Kidney epithelial cell (primary cell): ENCODE measurements at places on chromosomes 6 and 20.

- no peak for DNase-seq
Observed at GRCh38 chr6:39166189-39166911, 51.4 kb upstream of the SAYSD1 start.

DNA sequence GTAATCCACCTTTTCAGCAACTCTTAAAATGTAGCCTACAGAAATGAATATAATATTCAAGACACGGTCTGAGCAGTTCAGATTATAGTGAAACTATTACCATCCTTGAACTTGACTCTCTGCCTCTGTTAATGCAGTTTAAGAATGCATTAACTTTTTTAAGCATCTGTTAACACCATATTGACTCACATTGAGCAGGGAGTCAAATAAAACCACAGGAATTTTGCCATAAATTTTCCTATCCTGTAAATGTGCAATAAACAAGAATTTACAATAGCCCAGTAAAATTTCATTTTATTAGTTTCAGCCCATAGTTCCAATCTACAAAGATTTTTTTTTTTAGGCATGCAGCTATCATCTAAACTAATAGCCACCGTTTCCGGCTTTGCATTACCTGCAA, 239.2 kb upstream of the DEFB112 start:
- DNase-seq, result no peak

DNA sequence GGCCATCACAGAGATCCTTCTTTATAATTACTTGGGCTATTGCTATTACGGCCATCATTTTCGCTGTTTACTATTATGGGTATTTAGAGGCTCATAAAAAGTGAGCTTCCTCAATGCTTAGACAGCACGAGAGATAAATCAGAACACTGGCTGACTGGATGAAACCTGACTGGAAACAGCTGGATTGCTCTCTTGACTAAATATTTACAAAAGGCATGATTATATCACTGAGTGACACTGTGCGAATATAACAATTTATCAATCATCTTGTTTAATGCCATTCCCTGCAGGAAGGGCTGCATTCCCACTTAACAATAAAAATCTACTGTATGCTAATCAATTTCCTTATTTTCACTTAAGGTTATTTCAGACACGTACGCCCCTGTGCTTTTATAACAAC, 260.1 kb upstream of the ARID1B start:
- no peak for DNase-seq

DNA sequence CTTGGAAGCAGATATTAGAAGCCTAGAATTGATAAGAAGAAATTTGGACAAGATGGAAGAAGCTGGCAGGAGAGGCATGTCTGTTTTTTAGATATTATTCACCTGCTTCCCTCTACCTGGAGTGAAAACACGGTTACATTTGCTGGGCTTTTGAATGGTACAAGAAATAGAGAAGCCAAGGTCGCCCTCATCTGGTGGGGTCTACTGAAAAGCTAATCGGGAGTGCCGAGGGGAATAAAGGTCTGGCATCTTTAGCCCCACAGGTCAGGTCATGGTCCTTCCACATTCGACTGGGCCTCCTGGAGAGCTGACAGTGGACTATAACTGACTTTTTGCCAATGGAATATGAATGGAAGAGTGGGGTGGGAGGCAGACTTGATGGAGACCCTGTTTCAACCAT, 4.6 kb upstream of the C2 start:
- DNase-seq, result no peak

DNA sequence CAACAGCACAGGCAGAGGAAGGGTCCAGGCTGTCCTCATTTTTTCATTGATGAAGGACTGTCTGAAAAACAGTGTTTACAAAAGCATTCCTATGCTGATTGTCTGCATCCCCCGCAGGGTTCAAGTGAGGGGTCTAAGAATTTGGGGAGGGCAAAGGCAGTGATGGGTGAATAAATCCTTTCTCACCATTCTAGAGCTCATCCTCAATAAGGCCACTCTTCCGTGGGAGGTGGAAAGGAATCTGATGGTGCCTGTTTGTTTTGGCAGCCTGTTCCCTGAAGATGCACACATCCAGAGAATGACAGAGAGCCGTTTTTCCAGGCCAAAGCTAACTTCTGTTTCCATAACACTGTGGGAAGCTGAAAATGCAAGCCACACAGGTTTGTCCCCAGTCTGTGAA, 164.5 kb downstream of the MOXD1 start:
- peak; percentile 26 for DNase-seq

- DNase-seq, result no peak
Observed at GRCh38 chr6:99091985-99092384, 144.2 kb upstream of the FBXL4 start.

- DNase-seq, result no peak
Observed at GRCh38 chr6:148502083-148502772, 159.6 kb downstream of the SASH1 start.

DNA sequence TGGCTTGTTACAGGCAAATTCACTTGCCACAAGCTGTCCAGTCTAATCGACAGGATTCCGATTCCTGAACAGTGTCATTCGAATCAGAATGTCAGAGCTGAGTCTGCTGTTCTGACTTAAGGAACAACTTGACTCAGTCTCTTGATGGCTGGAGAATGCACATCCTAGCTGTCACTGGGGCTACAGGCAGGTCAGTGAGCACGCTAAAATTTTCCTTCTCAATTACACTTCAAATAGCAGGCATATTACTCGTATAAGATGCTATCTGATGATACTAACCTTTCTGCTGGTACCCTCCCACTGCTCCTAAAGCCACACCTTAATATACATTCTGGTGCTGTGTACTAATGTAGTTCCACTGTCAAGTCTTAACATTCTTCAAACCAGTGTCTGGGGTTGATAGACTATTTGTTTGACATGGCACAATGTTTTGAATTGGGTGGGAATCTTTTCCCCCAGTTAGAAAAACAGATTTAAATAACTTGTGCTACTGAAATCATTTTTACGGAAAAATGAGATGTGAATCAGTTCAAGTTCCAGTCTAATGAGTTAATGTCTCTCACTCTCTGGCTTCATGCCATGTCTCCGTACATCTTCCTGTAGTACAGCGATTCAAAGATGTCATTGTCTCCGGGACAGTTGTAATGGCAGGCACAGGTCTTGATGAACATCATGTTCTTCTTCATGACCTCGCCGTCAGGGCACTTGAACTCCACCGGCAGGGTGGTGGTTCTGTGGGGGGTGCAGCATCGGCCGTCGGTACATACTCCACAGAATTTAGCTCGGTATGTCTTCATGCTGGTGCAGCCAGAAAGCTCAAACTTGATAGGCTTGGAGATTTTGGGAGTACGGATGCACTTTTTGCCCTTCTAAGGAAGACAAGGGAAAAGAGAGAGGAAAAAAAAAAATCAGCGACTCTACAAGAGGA, 2.2 kb downstream of the CCN2 start:
- DNase-seq, result peak; percentile 18

GRCh38 chr6:130843575-130844320, 16.5 kb downstream of the SMLR1 start:
- no peak for DNase-seq

GRCh38 chr20:21534453-21534852, 20.6 kb upstream of the NKX2-2 start:
- DNase-seq, result no peak

DNA sequence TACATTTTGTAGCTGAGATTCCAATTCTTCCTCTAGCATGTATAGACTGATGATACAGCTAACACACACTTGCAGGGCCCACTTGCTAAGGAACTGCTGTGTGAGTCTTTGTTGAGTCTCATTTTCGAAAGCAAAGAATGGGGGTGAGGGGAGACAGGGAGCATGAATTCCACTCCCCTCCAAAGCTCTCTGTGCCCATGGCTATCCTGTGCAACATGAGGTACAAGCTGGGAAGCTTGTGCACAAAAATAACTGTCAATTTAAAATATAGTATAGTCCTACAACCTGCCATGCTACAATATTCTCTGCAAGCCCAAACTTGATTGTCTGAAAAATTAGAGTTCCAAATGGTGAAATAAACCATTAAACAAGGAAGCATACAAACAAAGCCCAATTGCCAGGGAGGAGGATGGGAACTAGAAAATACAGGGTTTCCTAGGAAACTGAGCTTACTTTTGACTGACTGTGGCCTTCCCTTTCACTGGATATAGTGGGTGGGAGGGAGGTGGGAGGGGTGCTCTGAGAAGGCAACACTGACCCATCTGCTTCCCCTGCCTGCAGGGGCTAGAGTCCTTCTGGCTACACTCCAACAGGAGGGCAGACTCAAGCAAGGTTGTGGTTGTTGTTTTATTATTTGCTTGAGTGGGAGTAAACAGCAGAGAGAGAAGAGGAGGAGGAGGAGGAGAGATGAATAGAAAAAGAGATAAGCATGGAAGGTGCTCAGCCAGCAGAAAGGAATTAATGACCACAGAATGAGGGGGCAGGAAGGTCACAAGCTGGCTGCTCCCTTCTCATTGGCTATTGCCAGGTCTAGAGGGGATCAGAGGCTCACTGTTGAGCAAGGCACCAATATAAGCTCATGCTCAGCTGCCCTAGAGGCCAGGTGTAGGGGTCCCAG, 84.6 kb downstream of the FYN start:
- DNase-seq, result no peak

DNA sequence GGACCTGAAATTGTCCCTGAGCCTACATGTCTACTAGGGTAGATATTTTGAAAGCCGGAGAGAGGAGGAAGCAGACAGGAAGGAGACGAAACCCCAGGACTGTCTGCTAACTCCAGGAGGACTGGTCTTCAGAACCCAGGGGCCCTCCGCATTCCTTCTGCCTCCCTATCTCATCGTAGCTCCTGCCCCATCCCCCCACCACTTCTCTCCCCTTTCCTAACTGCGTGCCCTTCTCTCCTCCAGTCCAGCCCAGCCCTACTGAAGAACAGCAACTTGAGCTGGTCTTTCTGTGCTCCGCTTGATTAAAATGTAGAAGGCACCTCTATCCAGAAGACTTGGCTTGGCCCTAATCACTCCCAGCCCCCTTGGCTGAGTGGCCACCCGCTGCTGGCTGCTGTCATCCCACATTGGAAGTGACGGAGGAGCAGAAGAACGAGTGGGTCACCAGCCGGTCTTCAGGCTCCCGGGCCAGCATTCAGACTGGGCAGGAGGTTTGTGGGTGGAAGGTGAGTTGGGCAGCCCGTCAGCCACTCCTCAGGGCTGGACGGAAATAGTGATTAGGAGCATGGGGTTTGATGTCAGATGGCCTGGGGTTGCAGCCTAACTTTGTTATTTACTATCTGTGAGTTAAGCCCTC, 28.8 kb upstream of the ANGPT4 start:
- DNase-seq, result no peak

DNA sequence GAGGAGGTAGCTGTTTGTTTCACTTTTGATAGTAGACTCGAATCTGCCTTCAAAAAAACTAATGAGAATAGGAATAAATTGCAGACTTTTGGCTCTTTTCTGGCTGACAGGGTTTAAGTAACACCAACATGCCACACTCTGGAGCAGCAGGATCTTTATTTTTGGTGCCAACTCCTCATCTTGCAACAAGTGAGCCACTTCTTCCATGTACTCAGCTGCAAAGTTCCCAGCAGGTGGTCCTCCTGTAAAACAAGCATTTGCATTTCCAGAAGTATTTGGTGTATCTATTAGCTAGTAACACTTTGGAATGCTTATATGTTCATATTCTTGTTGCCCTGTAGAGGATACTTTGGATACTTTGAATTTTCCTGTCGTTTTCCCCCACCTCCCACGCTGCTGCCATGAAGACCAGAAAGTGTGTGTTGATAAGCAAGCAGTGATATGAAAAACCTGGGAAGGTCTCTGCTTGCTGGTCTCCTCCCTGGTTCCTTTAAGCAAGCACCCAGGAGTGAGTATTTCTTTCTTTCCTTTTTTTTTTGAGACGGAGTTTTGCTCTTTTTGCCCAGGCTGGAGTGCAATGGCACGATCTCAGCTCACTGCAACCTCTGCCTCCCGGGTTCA, 1.0 kb downstream of the ARMH2 start:
- DNase-seq, result no peak

GRCh38 chr6:35192301-35192860, 21.4 kb upstream of the SCUBE3 start:
- DNase-seq, result no peak

DNA sequence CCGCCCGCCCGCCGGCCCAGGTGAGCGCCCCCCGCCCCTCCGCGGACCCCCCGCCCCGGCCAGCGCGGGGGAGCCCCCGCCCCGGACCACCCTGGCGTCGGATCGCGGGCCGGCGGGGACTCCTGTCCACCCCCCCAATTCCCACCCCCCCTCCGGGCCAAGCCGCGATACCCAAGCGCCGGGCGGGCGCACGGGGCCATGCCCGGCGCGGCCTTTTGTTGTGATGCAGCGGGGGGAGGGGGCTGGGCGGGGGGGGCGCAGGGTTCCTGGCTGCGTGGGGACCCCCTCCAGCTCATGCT, 245 bp downstream of the SRC start:
- DNase-seq, result no peak

- no peak for DNase-seq
Observed at GRCh38 chr6:21135484-21136013, 458.0 kb upstream of the SOX4 start.

DNA sequence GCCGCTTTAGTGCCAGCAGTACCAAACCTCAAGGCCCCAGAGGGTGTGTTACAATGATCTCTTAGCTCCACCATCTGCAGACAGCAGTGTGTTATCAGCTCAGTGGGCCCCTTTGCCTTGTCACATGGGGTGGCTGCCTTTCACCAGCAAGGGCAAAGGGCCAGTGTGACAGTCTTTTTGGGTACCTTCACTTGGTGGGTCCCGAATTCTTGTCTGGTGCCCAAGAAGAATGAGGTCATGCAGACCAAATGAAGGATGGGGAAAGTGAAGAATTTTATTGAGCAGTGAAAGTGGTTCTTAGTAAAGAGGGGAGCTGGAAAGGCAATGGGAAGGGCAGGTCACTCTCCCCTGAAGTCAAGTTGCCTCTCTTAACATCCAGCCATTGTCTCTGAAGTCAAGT, 2.9 kb upstream of the SMIM28 start:
- no peak for DNase-seq

DNA sequence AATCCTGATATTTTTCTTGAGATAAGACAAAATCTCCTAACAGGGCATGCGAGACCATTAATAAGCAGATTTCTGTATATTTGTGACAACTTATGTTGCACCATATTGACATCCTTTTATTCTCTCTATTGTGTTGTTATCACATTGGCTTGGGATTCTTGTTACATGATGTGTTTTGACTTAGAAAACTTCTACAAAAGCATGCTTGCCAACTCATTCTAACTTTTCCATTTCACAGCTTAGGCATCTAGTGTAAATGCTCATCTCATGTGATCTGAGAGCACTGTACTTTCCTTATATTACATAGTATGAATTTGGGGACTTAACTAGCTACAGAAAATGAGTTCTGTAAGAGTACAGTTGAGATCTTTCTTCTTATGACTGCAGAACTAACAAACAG, 1040.7 kb upstream of the ADGRB3 start:
- no peak for DNase-seq

DNA sequence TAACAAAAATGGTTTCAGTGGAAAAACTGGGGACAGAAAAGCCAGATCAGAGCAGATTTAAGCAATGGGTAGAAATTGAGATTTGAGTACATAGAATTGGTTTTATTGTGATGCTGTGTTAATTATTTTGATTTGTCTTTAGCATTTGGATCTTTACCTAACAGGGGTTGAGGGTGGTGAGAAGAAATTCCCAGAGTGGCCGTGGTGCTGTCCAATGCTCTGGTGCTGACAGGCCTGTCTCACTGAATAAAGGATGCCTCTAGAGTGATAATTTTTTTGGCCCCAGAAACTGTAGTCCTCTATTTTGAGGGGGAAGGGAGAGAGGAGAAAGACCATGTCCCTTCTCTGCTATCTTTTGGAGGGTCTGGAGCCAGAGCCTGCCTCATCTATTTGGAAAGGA, 79.1 kb downstream of the LYRM2 start:
- no peak for DNase-seq

- no peak for DNase-seq
Observed at GRCh38 chr6:162442687-162443086, 284.9 kb downstream of the PRKN start.
